ENCODE measurements at places on chromosomes 2 and 18. TPM values are rescaled to one million over a fixed set of nuclear protein-coding genes. Genes with fewer than 3 reads are reported as not detected.

SLC5A6 gene
- 7.6 TPM for total RNA-seq

CASP10 gene
- total RNA-seq = 5.2 TPM

CD207 gene
- not detected for total RNA-seq

SLC5A7 gene
- total RNA-seq = not detected

MGAT4A gene
- 0.54 TPM for total RNA-seq

ACTG2 gene
- not detected for total RNA-seq

C2orf92 gene
- total RNA-seq = not detected

IRS1 gene
- total RNA-seq = 17.3 TPM

RNF152 gene
- total RNA-seq = 4.4 TPM

G6PC2 gene
- total RNA-seq = not detected

VIT gene
- total RNA-seq = 0.36 TPM

EVA1A gene
- 11.9 TPM for total RNA-seq

DLGAP1 gene
- 0.65 TPM for total RNA-seq

CTAGE1 gene
- total RNA-seq = not detected

RAMP1 gene
- 13.8 TPM for total RNA-seq

LYPD6B gene
- not detected for total RNA-seq

NFATC1 gene
- 11.7 TPM for total RNA-seq

CPO gene
- total RNA-seq = not detected

FBXO15 gene
- total RNA-seq = not detected

IL1RL1 gene
- 25.8 TPM for total RNA-seq

FER1L5 gene
- under 0.01 TPM for total RNA-seq

L3MBTL4 gene
- total RNA-seq = not detected

OTOS gene
- total RNA-seq = not detected

RESP18 gene
- total RNA-seq = not detected

CHRNG gene
- not detected for total RNA-seq

ZC3H6 gene
- 1.5 TPM for total RNA-seq

FEV gene
- total RNA-seq = not detected

STARD6 gene
- total RNA-seq = not detected

COL4A4 gene
- total RNA-seq = 45.2 TPM

ARHGAP28 gene
- total RNA-seq = 1.1 TPM

LINC00305 gene
- not detected for total RNA-seq

POTEI gene
- total RNA-seq = not detected

LRP1B gene
- total RNA-seq = under 0.01 TPM

PASK gene
- 0.54 TPM for total RNA-seq

EFR3B gene
- total RNA-seq = 0.18 TPM

SCRN3 gene
- 25.1 TPM for total RNA-seq

RNF125 gene
- 0.16 TPM for total RNA-seq

GALNT13 gene
- under 0.01 TPM for total RNA-seq

EFHD1 gene
- 2.1 TPM for total RNA-seq

IGFBP5 gene
- total RNA-seq = 15.9 TPM

DSC2 gene
- total RNA-seq = 1.1 TPM

SLC39A6 gene
- total RNA-seq = 46.2 TPM

SLC16A14 gene
- total RNA-seq = 0.49 TPM

GLB1L gene
- 4.7 TPM for total RNA-seq

KATNAL2 gene
- total RNA-seq = 0.32 TPM

HOXD10 gene
- not detected for total RNA-seq

KCMF1 gene
- total RNA-seq = 45.8 TPM

Data from cardiac atrium fibroblast (primary cell).